Omental fat pad (tissue), 4 donors: ENCODE measurements at places on chromosomes 16 and 17. TPM values are rescaled to one million over a fixed set of nuclear protein-coding genes. Genes with fewer than 3 reads are reported as not detected.

- no peak for DNase-seq
These were observed 52.1 kb downstream of the USP10 start for GRCh38 chr16:84751947-84752346.

DNA sequence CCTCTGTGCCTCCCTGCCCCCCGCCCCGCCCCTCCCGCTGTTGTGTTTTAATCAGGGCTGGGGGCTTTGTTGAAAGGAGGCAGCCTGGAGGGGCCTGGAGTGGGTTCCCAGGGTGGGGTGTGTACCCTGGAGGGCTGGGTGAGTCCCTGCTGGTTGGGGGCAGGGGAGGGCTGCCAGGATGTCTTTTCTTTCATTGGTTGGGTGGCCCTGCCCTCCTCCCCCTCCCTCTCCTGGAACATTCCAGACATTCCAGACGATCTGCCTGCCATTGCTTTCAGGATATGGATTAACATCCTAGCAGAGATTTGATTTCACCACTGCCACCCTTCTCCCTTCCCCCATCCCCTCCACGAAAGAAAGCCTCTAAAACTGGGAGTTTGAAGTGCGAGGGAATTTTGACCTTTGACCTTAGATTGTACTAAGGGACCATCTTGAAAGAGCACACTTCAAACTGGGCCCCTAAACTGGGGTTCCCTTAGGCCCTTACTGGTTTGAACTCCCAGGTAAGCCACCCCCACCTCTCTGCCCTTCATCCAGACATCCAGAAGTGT is 25.3 kb downstream of the IGF2BP1 start:
- DNase-seq, result no peak

The HOXB1 gene
- not detected for total RNA-seq

- no peak for DNase-seq
These were observed 81.7 kb upstream of the FAM20A start for GRCh38 chr17:68682903-68683302.

DNA sequence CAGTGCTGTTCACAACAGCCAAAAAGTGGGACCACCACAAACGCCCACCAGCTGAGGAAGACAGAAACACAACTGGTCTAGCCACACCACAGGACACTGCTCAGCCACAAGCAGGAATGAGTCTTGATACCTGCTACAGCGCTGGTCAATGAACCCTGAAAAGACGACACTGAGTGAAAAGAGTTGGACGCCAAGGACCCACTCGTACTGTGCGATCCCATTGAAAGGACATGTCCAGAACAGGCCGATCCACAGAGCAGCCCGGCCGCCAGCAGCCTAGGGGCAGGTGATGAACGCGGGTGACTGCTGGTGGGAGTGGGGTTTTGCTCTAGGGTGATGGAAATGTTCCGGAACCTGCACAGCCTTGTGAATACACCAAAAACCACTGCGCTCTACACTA is 10.6 kb upstream of the SLC38A8 start:
- DNase-seq, result no peak

DNA sequence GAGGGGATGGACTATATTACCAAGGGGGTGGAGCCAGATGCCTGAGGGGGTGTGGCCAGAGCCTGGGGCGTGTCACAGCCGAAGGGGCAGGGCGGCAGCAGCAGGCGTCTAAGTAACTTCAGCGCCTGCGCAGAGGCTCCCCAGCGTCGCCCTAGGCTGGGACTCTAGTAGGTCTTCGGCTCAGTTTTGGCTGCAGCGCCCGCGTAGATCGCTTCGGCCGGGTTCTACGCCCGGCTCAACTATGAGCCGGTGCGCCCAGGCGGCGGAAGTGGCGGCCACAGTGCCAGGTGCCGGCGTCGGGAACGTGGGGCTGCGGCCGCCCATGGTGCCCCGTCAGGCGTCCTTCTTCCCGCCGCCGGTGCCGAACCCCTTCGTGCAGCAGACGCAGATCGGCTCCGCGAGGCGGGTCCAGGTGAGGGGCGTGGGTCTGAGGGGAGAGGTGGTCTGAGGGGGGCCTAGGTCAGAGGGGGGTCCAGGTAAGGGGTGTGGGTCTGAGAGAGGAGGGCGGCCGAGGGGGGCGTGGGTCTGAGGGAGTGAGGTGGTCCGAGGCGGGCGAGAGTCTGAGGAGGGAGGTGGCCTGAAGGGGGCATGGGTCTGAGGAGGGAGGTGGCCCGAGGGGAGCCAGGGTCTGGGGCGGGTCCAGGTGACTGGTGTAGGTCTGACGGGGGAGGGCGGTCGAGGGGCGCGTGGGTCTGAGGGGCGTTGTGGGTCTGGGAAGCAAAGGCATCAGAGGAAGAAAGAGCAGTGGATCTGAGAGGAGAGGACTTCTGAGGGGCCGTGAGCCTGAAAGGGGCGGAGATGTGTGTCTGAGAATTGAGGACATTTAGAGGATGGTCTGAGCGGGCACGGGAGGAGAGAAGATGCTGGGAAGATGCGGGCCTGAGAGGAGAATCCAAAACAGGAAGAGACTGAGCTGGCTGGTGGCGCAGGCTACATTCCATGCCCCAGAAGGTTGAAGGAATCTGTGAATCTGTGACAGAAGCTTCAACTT is at the start of gene LPCAT2:
Gene LPCAT2 (plus strand): TSS at position 132 of the 991 bp plus-strand sequence. CDS start 110 bp downstream, at position 242.
- DNase-seq, result peak; percentile 76

GRCh38 chr16:78844682-78845081 is 745.2 kb downstream of the WWOX start:
- no peak for DNase-seq

- DNase-seq, result no peak
These were observed 21.8 kb downstream of the FAM20A start for GRCh38 chr17:68579194-68579927.

DNA sequence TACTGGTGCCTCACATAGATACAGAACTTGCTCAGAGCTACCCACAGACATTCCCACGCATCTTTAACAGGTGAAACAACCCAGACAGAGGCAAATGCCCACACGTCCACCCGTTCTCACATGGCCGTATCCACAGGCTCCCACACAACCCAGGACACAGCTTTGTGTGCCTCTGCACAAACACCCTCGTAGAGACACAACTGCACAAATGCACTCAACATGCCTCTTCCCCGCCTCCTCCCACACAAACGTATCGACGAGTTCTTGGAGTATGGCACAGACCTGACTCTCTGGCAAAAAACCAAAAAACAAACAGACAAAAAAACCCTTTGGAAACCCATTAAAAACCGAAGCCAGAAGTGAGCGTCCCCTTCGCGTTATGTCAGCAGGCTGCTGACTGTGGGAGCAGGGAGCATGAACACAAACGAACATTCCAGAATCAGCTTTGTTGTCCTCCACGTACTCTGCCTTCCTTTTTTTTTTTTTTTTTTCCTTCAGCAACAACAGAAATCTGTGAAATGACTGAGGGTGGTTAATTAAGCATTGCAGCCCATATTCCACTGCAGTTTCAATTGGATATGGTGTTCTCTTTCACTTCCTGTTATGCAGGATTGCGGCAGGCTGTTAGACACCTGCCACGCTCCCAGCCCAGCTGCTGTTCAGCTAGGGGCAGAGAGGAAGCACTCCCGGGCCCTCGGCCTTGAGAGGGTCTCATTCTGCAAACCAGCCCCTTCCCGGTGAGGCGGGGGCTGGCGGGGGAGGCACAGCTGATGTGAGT is 313.7 kb downstream of the MAF start:
- DNase-seq, result no peak

GRCh38 chr16:29192329-29193247 is 207.7 kb downstream of the LAT start:
- DNase-seq, result peak; percentile 14

DNA sequence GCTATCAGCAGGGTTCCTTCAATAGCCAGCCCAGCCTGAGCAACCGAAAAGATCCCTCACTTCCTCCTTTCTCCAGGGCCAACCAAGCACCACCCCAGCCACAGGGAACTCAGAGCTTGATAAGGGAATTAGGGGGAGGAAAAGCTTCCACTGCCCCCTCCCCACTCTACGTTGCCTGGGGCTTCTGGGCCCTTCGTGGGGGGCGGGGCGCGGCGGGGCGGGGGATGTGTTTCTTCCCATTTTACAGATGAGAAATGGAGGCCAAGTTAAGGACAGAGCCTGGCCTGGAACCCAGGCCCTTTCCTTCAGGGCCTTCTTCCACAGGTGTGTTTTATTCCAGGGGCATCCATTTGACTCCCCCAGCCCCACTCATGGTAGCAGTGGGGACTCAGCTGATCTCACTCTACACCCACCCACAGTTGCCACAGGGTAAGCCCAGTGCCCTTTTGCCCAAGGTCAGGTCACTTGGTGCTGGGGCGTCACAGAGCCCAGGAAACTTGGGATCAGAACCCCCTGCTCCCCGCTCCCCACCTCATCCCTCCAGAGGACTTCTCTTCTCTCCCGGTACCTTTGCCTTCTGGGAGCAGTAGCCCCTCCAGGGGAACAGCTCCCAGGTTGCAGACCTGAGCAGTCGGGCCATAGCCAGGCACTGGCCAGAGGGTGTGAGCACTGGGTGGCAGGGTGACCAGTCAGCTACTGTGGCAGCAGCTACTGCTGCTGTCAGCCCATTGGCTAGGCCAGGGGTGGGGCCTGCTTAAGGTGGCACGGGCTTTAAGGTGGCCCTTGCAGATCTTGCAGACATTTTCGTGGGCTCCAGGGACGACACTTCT is at the start of gene LDHD:
Gene LDHD (minus strand): TSS at position 700 of the 830 bp plus-strand sequence. CDS start 60 bp downstream, at position 640.
- no peak for DNase-seq

The BCAR1 gene
- total RNA-seq, result 30.1 TPM

The OTOA gene
- 1.2 TPM for total RNA-seq

The ATF7IP2 gene
- total RNA-seq, result 16.4 TPM

GRCh38 chr17:67123699-67124098 is 79.3 kb downstream of the CACNG1 start:
- no peak for DNase-seq

The FADS6 gene
- total RNA-seq, result not detected

DNA sequence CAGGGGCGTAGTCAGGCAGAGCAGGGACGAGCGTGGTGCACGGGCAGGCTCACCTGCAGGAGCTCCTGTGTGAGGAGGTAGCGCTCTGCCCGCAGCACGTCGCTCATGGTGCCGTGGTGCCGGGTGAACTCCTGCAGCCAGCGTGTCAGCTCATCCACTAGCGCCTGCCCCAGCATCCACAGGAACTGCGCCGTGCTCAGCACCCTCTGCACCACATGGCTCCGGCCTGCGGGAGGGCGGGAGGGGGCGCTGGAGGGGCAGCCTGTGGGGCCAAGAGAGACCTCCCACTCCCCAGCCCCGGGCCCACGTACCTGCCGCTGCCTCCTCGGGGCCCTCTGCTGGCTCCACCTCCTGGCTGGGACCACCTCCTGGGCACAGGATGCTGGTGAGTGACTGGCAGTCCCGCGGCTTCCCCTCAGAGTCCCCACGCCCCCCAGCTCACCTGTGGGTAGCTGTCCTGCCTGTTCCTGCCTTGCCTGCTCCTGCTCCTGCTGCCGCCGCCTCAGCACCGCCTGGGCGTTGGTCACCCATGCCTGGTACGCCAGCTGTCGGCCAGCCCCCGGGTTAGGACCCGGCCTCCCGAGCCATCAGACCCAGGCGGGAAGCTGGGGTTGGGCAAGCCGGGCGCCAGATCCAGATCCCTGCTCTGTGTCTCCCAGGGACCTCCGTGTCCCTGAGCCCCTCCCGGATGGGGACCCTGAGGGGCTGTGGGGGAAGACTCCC is 16.6 kb downstream of the CTU2 start:
- no peak for DNase-seq
